WTC11 (cell line): ENCODE measurements at places on chromosomes 5 and 9. TPM values are rescaled to one million over a fixed set of nuclear protein-coding genes. Genes with fewer than 3 reads are reported as not detected.

GRCh38 chr5:173237875-173238220, 2.8 kb upstream of the NKX2-5 start:
- no peak overlapping the region for H3K27ac ChIP-seq
- no peaks in the 10 kb centered on the region; the same call in 1 of the 2 replicates for H3K36me3 ChIP-seq
- peaks cover 100% of the 10 kb centered on the region for H3K27me3 ChIP-seq
- peaks cover 74% of the 10 kb centered on the region for H3K4me1 ChIP-seq
- DNase-seq = no peak

DNA sequence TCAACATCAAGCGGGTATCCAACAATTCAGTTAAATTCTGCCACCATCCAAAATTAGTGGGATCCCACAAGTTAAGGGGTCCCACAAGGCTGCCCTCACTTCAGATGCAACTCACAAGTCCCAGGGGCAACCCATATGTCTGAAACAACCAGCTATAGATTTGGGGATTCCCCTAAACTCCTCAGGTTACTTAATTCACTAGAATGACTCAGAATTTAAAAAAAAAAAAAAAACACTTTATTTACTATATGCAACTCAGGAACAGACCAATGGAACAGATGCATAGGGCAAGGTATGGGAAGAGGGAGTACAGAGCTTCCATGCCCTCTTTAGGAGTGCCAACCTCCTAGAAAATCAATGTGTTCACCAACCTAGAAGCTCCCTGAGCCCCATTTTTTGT, 15.1 kb downstream of the AUH start:
- H3K4me3 ChIP-seq = no peak overlapping the region
- H3K4me1 ChIP-seq = peaks cover 54% of the 10 kb centered on the region
- peak overlapping the region; percentile 15; the same call in 1 of the 2 replicates for H3K27ac ChIP-seq

DNA sequence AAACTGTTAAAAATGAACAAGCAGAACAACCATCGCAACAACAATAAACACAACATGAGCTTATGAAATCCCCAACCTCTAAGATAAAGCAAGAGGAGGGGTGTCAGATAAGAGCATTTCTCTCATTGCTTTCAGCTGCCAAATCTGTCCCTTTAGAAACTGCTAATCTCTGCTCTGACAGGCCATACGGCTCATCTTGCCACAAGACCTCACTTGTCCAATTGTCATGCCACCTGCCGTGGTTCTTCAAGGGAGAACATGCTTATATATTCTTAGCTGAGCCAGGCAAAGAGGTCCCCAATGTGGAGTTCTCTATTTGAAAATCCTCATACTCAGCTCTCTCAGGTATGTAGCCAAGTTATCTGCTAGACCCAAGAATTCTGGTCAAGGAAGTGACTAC, 405.0 kb upstream of the TNC start:
- H3K27me3 ChIP-seq = no peaks in the 10 kb centered on the region
- no peak overlapping the region for H3K4me3 ChIP-seq
- peaks cover 81% of the 10 kb centered on the region for H3K36me3 ChIP-seq
- 0 out of 2 replicates have a peak, but pooled peaks cover 3% of the 10 kb centered on the region for H3K4me1 ChIP-seq

DNA sequence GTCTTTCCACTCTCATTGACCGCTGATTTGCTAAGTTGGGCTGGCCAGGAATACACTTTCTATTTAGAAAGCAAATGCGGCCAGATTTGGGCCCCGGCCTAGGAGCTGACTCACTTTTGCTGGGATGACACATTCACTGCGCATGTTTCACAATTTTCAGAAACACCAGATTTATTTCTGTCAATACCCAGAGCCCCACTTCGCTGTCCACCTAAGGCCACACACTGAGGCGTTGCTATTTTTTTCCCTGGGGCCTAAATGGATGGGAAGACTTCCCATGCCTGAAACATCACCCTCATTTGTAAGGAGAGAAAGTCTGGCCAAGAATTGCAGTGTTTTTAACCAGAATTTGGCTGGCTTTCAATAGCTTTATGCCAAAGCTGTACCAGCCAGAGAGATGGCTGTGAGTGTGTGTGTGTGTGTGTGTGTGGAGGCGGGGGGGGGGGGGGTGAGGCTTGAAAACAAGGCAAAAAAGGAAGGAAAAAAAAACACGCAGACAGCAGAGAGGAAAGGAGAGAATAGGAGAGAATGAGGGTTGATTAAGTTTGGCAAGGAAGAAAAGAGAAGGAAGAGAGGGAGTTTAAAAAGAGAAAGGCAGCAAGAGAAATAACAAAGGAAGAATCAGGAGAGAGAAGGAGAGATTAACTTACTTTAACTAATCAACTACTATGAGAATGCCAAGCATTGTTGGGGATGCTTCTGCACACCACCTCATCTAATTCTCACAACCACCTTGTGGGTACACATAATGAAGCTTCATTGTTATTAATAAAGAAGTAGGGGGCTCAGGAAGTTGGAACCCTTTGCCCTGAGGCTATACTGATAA, 261.4 kb upstream of the KLF4 start:
- no peak overlapping the region for H3K27ac ChIP-seq
- no peak for DNase-seq
- H3K4me1 ChIP-seq = peaks cover 35% of the 10 kb centered on the region
- H3K4me3 ChIP-seq = no peak overlapping the region
- H3K27me3 ChIP-seq = no peaks in the 10 kb centered on the region

GRCh38 chr5:53262348-53262970, 152.9 kb upstream of the MOCS2 start:
- H3K4me1 ChIP-seq = no peaks in the 10 kb centered on the region
- no peaks in the 10 kb centered on the region for H3K27me3 ChIP-seq

- H3K4me3 ChIP-seq = no peak overlapping the region
- H3K27me3 ChIP-seq = no peaks in the 10 kb centered on the region
- H3K4me1 ChIP-seq = no peaks in the 10 kb centered on the region
Measured at GRCh38 chr9:137907776-137908175, 30.2 kb downstream of the CACNA1B start.

GRCh38 chr5:75538211-75538610, 26.5 kb downstream of the POLK start:
- H3K36me3 ChIP-seq = peaks cover 10% of the 10 kb centered on the region
- no peaks in the 10 kb centered on the region for H3K27me3 ChIP-seq
- H3K27ac ChIP-seq = no peak overlapping the region
- no peak for DNase-seq
- peaks cover 13% of the 10 kb centered on the region; the same call in 1 of the 2 replicates for H3K4me1 ChIP-seq

- H3K27ac ChIP-seq = no peak overlapping the region
- H3K27me3 ChIP-seq = no peaks in the 10 kb centered on the region
- peaks cover 15% of the 10 kb centered on the region for H3K4me1 ChIP-seq
- H3K4me3 ChIP-seq = no peak overlapping the region
- DNase-seq = no peak
Measured at GRCh38 chr9:129749575-129749974, 3.3 kb downstream of the PTGES start.

GRCh38 chr5:95715799-95716461, 15.2 kb upstream of the RHOBTB3 start:
- no peak overlapping the region for H3K27ac ChIP-seq
- H3K4me3 ChIP-seq = no peak overlapping the region
- no peak for DNase-seq
- H3K27me3 ChIP-seq = peaks cover 17% of the 10 kb centered on the region
- H3K4me1 ChIP-seq = peaks cover 13% of the 10 kb centered on the region

- no peaks in the 10 kb centered on the region for H3K36me3 ChIP-seq
- peak overlapping the region; percentile 13; the same call in 1 of the 2 replicates for H3K27ac ChIP-seq
- peaks cover 51% of the 10 kb centered on the region for H3K4me1 ChIP-seq
Measured at GRCh38 chr5:150137997-150138396, 17.6 kb downstream of the PDGFRB start.

- H3K4me1 ChIP-seq = peaks cover 4% of the 10 kb centered on the region; the same call in 1 of the 2 replicates
- no peak overlapping the region for H3K27ac ChIP-seq
- H3K27me3 ChIP-seq = no peaks in the 10 kb centered on the region
- no peak overlapping the region for H3K4me3 ChIP-seq
- no peaks in the 10 kb centered on the region for H3K36me3 ChIP-seq
Measured at GRCh38 chr5:1021136-1021968, 12.8 kb downstream of the NKD2 start.

The QRFP gene
- not detected in 3 replicates for total RNA-seq

The IFNA14 gene
- total RNA-seq = not detected in 3 replicates
